Urinary bladder (tissue), 4 donors: ENCODE measurements at places on chromosomes 1 and 21.

- DNase-seq = no peak
Observed at GRCh38 chr1:160997323-160998038, 23.5 kb downstream of the F11R start.

GRCh38 chr1:203037509-203038190 lies 11.4 kb downstream of the PPFIA4 start:
- DNase-seq = no peak

- no peak for DNase-seq
Observed at GRCh38 chr1:21060523-21060922, 116.2 kb downstream of the EIF4G3 start.

DNA sequence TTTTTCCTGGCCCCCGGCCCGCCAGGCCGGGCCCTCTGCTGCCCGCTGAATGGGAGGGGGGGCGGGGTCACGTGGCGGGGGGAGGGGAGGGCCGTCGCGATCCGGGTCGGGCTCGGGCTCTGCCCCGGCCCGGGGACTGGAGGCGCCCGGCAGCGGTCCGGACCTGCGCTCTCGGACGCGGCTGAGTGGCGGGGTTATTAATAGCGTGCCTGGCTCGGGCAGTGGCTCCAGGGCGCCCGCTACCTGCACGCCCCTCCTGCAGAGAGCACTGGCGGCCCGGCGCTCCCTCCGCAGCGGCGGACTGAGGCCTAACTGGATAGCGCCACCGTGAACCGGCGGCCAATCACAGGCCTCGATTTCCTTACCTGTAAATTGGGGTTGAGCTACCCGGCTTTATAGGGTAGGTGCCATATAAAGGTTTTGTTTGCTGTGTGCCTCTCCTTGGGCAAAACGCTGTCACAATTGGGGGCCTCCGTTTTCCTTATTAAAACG lies 28.1 kb downstream of the AHDC1 start:
- DNase-seq = no peak

- DNase-seq = no peak
Observed at GRCh38 chr1:232834066-232834465, 28.9 kb downstream of the MAP10 start.

GRCh38 chr1:172252321-172252720 lies 168.2 kb upstream of the C1orf105 start:
- no peak for DNase-seq
